ENCODE measurements at places on chromosomes 6 and 20.

DNA sequence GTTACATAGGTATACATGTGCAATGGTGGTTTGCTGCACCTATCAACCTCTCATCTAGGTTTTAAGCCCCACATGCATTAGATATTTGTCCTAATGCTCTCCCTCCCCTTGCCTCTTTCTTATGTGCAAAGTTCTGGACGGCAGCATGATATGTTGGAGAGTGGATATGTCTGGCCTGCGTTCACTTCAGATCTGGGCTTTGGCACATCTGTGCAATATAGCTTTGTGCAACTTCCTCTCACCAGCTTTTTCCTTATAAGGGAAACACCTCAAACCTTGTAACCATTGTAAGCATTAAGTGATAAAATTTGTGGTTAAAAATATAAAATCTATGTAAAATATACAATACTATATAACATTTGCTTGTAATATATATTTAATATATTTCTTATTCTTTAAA lies 288.0 kb downstream of the PHACTR1 start:
- DNase-seq = no peak

GRCh38 chr6:74250161-74250818 lies 554.3 kb downstream of the CD109 start:
- DNase-seq = no peak

DNA sequence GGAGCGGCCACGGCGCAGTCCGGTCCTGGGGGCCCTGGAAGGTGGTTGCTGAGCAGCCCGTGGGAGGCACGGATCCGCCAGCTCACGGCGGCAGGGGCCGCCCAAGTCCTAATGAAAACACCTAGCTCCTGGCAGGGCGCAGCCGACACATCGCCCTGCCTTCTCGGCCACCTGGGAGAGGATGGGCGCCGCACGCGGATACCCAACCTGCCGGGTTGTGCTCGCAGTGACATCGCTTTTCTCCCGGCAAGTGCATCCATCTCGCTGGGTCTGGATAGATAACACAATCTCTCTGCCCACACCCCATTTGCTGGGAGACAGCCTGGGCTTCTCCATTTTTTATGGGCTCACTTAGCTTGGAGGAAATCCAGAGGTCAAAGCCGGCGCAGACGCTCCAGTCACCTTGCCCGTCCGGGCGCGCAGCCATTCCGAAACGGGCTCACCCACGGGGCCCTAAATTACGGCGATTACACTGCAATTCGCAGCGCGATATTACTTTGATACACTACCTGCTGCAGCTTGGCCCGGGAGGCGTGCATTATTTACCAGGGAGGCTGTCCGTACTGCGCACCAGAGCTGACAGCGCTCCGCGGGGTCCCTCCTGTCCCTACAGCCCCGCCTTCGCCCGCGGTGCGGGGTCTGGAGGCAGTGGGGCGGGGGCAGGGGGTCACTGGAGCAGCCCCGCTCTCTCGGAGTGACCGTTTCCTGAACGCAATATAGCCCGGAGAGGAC lies 36.2 kb upstream of the CCDC167 start:
- no peak for DNase-seq

GRCh38 chr20:3749689-3750531 lies 17.4 kb downstream of the HSPA12B start:
- DNase-seq = no peak

GRCh38 chr6:157531169-157531985 lies 150.4 kb downstream of the ZDHHC14 start:
- DNase-seq = no peak

DNA sequence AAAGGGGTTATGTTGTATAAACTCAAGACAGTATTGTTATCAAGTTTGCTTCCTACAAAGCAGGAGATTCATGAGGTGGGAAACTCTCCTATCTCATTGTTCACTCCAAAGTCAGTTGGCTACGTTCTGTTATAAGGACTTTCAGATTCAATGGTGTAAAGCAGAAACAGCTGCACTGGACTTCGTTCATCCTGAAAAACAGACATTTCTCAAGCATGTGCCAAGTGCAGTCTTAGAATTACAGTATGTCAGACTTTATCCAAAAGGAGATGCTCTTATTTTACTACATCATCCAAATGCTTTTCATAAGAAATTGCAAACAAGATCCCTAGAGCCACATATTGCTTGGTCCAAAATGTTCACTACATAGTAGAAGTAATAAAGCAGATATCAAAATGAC lies 14.9 kb downstream of the COL21A1 start:
- no peak for DNase-seq

DNA sequence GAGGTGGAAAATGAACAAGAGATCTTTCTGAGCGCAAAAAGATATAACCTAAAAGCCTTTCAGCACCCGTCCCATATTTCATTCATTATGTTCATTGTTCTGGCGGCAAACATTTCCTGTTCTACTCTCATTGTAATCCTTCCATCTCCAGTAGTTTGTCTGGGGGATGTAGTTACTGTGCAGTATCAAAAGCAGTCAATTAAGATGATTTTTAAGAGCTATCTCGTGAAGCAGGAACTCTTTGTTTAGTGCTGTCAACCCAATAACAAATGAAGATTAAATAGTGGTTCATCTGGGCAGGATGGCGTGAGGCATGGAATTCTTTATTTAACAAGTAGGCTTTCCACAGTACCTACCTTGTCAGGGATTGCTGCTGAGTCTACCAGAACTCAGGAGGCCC lies 876.7 kb downstream of the HACE1 start:
- no peak for DNase-seq

GRCh38 chr6:35071347-35071994 lies 69.7 kb downstream of the TCP11 start:
- no peak for DNase-seq

GRCh38 chr20:60518022-60518421 lies 559.8 kb downstream of the CDH26 start:
- peak; percentile 18 for DNase-seq

- DNase-seq = no peak
Measured at GRCh38 chr20:19807946-19808330, 49.9 kb downstream of the RIN2 start.

GRCh38 chr6:144898052-144898689 lies 613.0 kb downstream of the UTRN start:
- peak; percentile 57 for DNase-seq

- no peak for DNase-seq
Measured at GRCh38 chr6:30113003-30113759, at the start of gene TRIM31. TSS of gene TRIM31 (minus strand) at chr6:30113090. CDS start at chr6:30112805, 285 bp downstream.

GRCh38 chr6:4849226-4850022 lies 73.2 kb downstream of the CDYL start:
- DNase-seq = no peak

DNA sequence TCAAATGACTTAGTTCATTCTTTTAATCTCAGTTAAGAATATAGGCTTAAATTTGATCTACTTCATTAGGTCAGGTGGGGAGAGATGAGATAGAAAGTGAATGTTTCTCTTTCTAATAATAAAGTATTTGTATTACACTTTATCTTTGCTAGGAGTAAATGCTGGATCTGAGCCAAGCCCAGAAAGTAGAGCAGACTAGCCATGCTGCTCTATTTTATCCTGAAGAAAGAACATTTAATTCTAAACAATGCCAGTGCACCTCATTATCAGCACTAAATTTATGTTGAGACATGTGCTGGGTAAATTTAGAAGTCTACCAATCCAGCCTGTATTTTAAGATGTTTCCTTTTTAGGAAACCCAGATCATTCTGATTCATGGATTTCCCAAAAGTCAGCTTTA lies 43.5 kb downstream of the AKIRIN2 start:
- peak; percentile 59 for DNase-seq

- no peak for DNase-seq
Measured at GRCh38 chr20:18853216-18853615, 39.6 kb downstream of the SCP2D1 start.

DNA sequence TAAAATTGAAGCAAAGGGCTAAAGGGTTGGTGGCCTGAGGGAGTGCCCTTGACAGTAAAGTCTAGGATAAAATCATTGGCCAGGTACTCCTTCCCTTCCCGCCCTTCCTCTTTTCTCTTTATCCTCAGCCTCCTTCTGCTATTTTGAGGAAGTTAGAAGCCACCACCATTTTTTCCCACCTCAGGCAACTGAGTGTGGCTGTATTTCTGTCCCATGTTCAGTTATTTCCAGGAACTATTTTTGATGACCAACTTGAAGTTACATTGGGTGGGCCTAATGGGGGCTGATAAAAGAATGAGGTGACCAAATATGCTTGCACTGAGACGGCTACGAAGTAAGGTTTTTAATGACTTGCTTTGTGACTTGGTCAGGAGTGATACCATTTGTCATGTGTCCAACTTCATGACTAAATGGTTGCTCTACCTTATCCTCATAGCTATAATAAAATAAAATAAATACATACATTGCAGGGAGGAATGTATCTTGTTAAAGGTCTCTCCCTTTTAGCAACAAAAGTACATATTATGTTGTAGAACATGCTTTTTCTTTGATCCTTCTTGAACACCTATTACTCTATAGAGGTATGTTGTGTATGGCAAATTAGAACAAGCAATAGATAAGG lies 12.0 kb downstream of the PTPN1 start:
- no peak for DNase-seq

DNA sequence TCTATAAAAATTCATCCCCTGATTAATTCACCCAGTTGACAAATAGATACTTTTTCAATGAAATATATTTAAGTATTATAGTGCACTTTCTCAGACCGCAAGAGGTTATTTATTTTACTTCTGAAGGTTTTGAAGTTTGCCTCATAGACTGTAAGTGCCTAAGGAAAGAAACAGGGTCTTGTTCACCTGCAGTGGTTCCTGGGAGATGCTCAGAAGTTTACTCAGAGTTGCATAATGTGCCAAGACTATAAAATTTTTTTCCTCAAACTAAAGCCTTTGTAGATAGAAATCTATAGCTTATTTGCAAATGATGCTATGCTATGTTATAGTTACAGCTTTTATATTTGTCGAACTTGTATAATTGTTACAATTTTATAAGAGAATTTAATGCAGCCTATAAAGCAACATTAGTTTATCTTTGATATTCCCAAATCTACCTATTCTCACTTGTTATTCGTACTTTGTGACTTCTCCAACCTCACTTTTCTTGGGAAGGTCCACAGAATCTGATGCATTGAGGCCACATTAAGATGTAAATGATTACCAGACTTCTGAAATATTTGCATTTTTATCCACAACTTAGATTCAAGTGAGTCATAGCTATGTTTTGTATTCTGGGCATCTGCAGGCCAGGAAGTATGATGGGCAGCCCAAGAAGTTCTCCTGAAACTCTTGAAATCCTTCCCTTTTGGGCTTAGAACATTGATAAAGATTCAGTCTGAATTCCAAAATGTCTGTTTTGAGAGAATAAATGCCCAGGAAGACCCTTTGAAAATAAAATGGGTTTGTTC lies 35.7 kb downstream of the KCNQ5 start:
- DNase-seq = peak; percentile 5

DNA sequence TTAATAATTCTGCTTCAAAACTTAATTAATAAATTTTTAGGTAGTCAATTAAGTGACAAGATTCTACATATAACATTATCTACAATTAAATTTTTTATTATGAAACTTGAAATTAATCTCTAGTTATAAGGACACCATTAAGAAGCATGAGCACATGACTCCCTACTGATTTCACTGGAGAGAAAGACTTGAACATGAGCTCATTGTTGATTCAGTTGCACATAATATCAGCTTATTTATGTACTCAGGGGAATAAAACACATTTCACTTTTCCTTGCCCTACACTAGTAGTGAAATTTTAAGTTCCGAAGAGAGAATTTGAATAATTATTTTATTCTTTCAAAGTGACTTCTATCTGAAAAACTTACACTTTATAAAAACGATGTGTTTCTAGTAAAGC lies 370.2 kb upstream of the EPHA7 start:
- peak; percentile 14 for DNase-seq

- DNase-seq = no peak
Measured at GRCh38 chr6:139184047-139184446, 49.2 kb downstream of the HECA start.

- DNase-seq = no peak
Measured at GRCh38 chr6:38220069-38220723, 400.7 kb downstream of the ZFAND3 start.

- DNase-seq = peak; percentile 63
Measured at GRCh38 chr20:62143957-62144825, 622 bp downstream of the SS18L1 start.

- DNase-seq = no peak
Measured at GRCh38 chr20:37407573-37408002, 61.6 kb downstream of the SRC start.

- DNase-seq = peak; percentile 94
Measured at GRCh38 chr6:31664790-31665500, at the start of gene GPANK1. TSS of gene GPANK1 (minus strand) at chr6:31664997. CDS start at chr6:31664478, 519 bp downstream.

GRCh38 chr20:46202766-46203509 lies 84.8 kb downstream of the CD40 start:
- no peak for DNase-seq

- no peak for DNase-seq
Measured at GRCh38 chr20:1959156-1959555, 34.7 kb downstream of the PDYN start.

DNA sequence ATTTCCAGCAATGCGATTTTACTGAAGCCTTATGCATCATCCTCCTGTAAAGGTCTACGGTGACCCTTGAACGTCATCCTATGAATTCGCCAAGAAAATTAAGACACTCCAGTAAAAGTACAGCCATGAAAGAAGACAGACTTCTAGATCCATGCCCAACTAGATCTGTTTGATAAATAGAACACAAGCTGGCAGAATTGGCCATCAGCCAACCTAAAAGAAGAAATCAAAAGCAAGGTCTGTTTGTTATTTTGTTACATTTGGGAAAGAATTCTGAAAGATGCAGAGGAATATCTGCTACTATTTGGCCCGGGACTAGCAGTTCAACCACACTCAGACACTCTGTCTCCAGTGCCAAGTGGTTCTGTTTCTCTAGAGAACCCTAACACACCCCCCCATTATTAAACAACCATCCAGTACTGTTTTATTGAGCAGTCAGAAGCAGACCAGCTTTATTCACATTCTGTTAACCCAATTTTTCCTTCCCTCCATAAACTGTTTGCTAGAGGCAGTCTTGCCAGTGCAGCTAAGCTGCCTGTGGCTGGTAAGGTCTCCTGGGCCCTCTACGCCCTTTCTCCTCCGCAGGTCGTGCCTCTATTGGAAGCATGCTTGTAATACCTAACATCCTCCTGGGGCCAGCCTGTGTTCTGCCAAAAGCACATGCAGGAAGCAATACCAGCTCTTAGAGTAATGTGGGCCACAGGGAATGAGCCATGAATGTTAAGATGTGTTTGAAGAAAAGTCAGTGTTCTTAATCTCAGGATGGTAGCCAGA lies 30.7 kb downstream of the LY86 start:
- no peak for DNase-seq

DNA sequence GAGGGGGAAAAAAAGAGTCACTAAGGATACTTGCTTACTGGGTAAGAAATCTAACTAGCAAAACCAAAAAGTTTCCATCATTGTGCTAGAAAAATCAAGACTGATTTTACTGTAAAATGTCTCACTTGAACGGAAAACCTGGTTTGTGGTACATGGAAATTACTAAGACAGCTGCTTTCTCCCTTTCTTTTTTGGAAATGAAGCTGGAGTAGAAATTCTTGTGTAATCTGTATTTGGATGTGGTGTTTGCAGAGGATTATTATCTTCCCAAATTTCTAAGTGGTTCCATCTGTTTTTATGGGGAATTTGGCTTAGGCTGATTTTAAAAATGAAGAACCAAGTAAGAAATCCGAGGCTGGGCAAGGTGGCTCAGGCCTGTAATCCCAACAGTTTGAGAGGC lies 20.4 kb downstream of the EPB41L2 start:
- no peak for DNase-seq
